ENCODE measurements at places on chromosomes 2 and 18.

DNA sequence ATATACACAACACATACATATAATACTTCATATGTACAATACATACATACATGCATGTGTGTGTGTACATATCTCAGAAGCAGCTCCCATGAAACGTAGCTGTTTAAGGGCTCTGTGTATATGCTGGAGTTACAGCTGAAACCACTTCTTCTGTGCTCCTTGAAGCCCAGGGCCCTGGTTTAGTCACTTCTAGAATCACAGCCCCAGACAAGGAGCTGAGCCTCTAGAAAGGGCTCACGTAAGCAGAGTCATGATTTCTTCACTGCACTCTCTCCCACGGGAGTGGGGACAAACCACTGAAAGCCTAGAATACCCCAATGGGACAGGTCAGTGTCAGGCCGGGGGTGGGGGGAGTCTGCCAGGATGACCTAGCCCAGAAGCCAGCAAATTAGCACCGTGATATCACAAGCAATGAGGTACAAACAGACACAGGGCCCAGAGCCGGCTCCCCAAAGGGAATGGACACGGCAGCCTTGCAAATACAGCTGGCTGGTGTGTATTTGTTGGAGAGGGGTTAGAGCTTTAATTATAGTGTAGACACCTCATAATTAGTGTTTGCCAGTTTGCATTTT, 90.3 kb downstream of the C1QL2 start:
- no peak for DNase-seq

GRCh38 chr2:1586923-1587840, 157.1 kb downstream of the PXDN start:
- DNase-seq = no peak

- no peak for DNase-seq
Measured at GRCh38 chr2:159736048-159736447, 23.7 kb downstream of the MARCHF7 start.

- no peak for DNase-seq
Measured at GRCh38 chr2:225735844-225736243, 336.3 kb downstream of the NYAP2 start.

- no peak for DNase-seq
Measured at GRCh38 chr2:101238930-101239759, 13.5 kb upstream of the CNOT11 start.

DNA sequence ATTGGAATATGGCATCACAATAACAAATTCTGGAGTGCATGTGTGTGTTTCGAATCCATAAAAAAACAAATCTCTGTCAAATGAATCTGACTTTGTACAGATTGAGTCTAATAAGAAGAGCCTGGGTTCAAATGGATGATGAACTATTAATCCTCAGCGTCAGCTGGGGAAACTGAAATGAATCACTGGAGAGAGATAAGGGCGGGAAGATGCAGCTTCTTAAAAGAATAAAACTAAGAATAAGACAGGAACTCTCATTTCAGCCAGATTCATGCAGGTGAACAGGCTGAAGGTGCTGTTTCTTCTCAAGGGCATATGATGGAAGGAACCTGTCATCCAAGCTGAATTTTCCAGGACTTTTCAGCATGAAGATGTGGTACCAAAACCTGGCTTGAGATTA, 202.6 kb upstream of the TRIB2 start:
- DNase-seq = no peak

GRCh38 chr2:171341394-171342066, 92.3 kb downstream of the METTL8 start:
- DNase-seq = no peak

- no peak for DNase-seq
Measured at GRCh38 chr2:138787053-138787666, 7.0 kb upstream of the NXPH2 start.

GRCh38 chr2:72367530-72368225, 220.0 kb upstream of the CYP26B1 start:
- no peak for DNase-seq

GRCh38 chr2:106012591-106013347, 181.3 kb downstream of the UXS1 start:
- no peak for DNase-seq

DNA sequence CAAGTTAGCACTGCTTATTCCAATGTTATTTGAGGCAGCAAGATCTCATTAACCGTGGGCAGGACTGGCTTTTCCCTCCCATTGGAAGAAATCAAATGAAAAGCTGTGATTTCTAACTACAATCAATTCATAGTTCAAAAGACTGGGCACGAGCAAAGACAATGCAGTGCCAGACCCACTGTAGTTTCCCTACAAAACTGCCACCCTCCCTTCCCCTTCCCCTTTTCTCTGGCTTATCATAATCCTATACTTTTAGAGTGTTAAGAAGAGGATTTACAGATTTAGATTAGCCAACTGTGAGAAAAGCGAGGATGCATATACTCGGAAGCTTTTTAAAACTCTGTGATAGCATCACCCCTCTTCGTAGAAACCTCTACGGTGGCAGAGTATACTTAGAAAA, 260.4 kb downstream of the STK39 start:
- DNase-seq = no peak

- no peak for DNase-seq
Measured at GRCh38 chr2:75133621-75134570, 65.4 kb downstream of the TACR1 start.

GRCh38 chr2:228048838-228049490, 132.5 kb downstream of the SPHKAP start:
- no peak for DNase-seq

DNA sequence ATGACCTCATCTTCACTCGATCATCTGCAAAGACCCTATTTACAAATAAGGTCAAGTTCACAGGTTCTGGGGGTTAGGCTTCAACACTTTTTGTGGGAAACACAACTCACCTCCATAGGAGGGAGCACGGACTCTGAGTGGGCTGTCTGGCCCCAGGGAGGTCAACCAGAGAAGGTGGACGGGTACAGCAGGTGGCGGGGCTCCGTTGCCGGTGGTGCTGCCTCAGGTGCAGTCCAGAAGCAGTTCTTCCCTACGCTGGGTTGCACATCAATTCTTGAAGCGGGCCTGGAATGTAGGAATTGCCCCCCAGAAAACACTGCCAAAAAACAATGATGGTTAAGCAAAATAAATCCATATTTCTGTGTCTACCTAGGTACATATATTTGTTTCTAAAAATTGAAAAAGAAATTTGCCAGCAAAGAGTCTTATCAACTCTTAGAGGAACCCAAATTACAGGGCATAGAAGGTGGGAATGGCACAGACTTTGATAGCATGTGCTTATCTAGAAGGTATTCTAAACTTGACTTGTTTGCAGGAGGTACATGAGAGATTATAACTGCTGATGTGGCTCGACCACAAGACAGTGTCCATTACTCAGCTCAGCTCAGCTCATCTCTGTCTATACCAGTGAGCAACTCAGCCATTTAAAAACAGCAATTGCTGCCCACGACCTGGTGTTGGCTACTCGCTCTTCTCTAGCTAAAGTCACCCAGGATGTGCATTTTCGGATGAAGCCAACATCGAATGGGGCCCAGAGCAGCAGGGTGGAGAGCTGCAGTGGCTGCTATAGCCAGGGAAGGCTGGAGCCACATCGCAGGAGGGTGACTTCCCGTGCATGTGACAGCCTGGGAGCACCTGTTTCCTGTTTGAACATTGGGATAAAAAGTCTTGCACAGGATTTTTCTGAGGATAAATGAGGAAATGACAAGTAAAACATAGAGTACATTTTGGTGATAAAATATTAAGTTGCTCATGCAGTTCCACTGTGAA, 128.7 kb downstream of the RNF144A start:
- no peak for DNase-seq

- peak; percentile 39 for DNase-seq
Measured at GRCh38 chr18:48540251-48541025, 1.6 kb downstream of the CTIF start.

- no peak for DNase-seq
Measured at GRCh38 chr2:39685126-39685525, 19.4 kb downstream of the TMEM178A start.

DNA sequence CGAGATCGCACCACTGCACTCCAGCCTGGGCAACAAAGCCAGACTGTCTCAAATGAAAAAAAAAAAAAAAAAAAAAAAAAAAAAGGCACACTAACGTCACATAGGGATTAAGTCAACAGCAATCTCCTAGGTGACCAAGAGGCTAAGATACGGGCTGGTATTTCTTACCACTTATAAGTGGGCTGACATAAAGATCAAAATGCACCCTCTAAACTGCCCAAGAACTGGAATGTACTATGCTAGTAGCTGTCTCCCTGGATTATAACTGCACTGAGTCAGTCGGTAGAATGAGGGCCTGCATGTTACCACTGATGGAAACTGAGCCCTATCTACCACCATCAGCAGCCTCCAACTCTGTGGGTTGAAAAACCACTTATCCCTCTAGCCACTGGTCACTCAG, 80.6 kb downstream of the KLF7 start:
- no peak for DNase-seq

GRCh38 chr18:66110607-66111006, 359.8 kb downstream of the CDH7 start:
- no peak for DNase-seq

DNA sequence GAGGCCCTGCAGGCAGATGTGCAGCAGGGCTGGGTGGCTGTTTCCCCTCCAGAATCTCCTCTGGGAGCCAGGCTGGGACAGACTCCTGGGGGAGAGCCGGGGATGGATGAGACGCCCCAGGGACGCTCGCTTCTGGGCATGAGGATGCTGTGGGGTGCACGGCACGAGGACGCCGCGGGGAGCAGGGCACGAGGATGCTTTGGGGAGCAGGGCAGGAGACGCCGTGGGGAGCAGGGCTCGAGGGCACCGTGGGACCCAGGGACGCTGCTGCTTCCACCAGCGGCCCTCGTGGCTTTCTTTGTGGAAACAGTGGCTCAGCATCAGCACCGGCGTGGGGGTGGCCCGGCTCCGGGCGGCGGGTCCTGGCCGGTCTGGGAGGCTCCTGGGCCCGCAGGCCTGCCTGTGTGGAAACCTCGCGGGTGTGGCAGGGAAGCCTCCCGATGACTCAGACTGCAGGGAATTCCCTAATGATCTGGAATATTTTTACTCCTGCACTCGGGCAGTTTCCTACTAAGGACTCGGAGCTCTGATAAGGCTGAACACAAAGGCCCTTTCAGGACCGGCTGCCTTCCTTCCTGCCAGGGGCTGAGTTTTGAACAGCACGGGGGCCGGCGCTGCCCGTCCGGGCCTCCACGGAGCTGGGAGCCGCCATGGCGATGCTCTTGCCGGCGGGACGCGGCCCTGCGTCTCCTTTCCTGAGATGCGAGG, 62.6 kb downstream of the NFATC1 start:
- DNase-seq = no peak

GRCh38 chr2:236851187-236851586, 234.5 kb upstream of the COPS8 start:
- no peak for DNase-seq

DNA sequence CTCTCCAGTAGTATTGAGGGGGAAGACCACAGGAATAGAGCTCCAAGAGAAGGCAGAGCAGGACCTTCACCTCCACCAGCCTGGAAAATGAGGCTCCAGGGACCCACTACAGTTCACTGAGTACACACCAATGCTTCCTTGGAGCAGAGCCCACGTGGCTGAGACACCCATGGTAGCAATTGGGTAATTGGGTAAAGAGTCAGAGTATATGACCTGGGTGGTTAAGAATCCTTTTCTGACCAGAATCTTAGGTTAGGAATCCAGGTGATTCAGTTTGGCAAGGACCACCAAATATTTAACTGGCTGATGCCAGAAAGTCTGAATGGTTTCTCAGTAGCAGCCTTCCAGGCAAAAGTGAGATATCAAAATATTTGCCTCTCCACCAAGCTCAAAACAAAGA, 107.7 kb downstream of the MDH1 start:
- no peak for DNase-seq

- DNase-seq = no peak
Measured at GRCh38 chr2:88082781-88083180, 15.2 kb downstream of the SMYD1 start.

GRCh38 chr2:231794383-231794782, 8.1 kb downstream of the COPS7B start:
- no peak for DNase-seq

DNA sequence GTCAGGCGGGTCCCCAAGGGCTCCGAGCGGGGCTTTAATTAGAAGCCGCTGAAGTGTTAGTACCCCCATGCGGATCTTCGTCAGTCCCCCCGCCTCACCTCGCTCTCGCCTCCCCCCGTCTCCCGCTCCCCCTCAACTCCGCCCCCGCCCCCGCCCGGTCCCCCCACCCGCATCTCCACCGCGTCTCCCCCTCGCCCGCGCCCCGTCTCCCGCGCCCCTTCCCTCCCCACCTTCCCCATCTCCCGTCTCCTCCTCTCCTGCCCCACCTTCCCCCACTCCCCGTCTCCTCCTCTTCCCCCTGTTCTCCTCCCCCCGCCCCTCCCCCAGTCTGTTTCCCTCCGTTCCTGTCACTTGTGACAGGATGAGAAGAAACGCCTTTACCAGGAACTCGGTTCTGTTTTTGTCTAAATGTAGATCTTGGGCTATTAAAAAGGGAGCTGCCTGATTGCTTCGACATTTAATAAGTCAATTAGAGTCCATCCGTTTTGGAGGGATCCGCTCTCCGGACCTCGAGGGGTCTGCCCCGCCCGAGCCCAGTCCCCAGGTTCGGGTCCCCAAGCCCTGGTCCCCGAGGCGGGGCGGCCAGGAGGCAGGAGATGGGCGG, 969 bp upstream of the ALKAL2 start:
- DNase-seq = no peak

- no peak for DNase-seq
Measured at GRCh38 chr2:127525691-127526131, 578 bp downstream of the IWS1 start.

DNA sequence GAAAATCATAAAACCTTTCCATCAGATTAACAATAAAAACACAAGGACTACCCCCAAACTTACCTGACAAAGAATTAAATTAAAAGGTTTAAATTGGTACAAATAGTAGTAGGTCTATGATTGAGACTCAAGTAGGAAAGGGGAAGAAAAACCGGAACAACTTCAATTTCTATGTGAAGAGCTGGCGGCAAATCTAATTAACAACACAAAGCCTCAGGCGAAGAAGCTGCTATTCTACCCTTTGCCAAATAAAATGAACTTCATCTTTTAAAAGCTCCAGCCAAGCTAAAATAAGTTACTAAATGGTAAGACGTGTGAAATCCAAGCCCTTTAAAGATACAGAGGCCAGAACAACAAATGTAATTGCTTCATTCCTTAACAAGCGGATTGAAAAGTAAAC, 146.5 kb downstream of the DLGAP1 start:
- DNase-seq = no peak

DNA sequence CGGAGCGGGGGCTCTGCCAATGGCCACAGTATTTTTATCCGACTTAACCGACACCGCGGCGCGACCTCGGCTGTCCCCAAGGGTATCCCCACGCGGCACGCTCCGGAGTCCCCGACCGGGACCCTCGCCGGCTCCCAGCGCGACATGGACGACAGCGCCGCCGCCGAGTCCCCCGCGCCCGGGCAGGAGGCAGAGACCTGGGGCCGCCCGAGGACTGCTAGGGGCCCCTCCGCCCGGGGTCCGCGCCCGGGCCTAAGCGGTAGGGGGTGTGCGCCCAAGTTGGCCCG, 468 bp downstream of the UXS1 start:
- no peak for DNase-seq

- no peak for DNase-seq
Measured at GRCh38 chr2:126858013-126858412, 40.7 kb upstream of the TEX51 start.

DNA sequence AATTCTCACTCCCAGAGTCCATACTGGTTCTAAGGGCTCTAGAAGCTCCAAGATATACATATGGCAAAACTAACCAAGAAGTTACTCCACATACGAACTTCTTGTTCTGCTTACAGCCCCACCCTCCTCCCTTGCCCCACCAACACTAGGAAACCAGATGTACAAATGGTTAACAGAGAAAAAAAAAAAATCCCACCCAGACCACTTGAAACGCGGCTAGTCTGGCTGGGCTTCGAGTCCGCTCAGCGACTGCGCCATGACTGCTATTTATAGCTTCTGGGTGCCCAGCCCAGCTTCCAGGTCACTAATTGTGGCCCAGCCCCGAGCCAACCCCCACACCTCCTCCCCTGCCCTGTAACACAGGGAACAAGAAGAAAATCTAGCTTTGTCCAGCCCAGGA, 47.0 kb upstream of the IHH start:
- no peak for DNase-seq
